ENCODE measurements at places on chromosomes 3 and 15.
A peak's percentile ranks its signal among the peaks of the same experiment; 100 is the strongest.

GRCh38 chr15:76871930-76872329 lies 33.2 kb downstream of the SCAPER start:
- DNase-seq, result no peak

GRCh38 chr3:131608741-131609140 lies 106.0 kb upstream of the MRPL3 start:
- peak; percentile 34 for DNase-seq

- no peak for DNase-seq
Measured at GRCh38 chr3:125965505-125965904, 3.5 kb upstream of the ROPN1B start.

- DNase-seq, result no peak
Measured at GRCh38 chr15:28886431-28887338, 911 bp downstream of the APBA2 start.

DNA sequence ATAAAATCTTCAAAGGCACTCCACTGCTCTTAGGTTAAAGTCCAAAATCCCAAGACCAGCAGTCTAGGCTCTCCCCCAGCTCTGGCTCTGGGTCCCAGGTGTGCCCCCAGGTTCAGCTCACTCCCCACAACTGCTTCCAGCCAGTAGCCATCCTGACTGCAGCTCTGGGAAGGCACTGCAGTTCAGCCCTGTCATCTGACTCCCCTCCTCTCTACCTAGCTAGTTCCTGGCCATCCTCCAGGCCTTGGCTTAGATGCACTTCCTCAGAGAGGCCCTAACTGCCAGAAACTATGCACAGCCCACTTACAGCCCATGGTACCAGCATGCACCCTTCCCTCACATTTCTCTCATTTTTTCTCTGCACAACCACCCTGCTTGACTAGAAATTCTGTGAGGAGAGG lies 25.5 kb downstream of the TBC1D2B start:
- no peak for DNase-seq

GRCh38 chr3:58924578-58924977 lies 125.2 kb downstream of the CFAP20DC start:
- peak; percentile 71 for DNase-seq

DNA sequence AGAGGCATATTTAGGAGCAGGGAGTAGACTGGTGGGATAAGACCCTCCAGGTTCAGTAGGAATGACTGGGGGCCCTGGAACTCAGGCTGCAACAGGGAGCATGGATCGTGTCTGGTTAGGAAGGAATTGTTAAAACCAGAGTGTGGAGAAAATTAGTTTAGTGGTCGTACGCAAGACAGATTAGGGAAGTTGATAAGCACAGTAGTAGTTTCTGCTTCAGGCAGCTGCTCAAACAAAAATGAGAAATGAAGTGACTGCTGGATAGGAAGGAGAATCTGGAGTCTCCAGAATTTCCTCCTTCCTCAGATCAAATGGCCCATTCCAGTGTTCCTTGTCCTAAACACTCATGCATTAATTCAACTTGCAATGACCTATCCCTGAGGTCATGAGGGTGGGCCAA lies 11.2 kb downstream of the MYD88 start:
- DNase-seq, result no peak

DNA sequence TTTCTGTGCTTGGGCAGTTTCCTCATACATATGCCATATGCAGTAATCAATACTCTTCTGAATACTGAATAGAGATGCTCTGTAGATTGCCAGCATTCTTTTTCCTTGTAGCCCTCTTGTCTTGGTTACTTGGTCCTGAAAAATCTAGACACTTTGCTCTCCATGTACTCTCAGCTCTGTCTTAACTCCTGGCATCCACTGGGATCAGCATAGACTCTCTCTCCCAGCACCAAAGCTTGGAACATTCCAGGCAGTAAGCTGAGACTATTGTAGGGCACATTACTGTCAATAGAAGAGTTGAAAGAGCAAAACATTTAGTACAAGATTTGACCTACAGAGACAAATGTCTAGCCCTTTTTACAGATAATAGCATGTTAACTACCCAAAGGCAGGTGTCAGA lies 1100.3 kb downstream of the TBL1XR1 start:
- no peak for DNase-seq

DNA sequence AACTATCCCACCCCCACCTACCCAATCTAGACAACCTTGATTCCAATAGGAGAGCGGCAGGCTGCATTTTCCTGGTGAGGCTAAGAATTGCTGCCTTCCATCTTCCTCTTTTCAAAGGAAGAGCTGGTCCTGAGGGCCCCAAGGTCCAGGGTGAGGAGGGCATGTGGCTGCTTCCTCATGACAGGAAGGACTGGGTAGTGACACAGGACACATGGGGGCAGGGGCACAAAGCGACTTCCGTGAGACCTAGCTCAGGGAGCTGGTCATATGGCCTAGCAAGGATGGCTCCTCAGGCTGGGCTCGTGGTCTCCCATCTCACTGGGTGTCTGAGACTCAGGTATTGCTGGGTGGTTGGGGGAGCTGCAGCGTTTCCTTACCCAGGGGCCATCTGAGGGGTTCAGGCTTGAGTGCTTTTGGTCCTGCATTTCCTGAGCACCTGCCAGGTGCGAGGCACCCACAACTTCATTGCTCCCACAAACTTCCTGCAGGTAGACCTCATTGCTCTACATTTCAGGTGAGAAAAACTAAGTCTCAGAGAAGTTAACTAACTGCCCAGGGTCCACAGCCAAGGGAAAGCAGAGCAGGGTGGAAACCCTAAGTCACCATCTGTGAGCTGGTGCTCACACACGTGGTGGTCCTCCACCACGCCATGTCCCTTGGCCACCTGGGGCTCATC lies 160.0 kb upstream of the TLE3 start:
- no peak for DNase-seq

DNA sequence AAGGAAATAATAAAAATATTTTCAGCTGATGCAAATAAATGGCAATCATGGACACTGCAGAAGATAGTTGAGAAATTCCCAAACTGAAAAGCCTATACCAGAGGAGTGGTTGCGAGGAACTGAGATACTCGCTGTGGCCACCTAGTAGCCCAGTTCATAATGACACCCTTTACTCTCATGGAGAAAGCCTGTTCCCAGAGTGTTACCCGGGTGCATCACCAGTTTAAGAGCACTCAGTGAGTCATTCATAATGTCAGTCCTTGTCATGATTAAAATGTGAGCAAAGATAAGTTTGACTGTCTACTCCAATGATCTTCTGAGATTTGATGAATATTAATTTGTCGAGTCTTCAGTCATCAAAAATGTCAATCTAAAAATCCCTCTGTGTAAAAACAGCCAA lies 138.4 kb upstream of the LRRC3B start:
- DNase-seq, result no peak

DNA sequence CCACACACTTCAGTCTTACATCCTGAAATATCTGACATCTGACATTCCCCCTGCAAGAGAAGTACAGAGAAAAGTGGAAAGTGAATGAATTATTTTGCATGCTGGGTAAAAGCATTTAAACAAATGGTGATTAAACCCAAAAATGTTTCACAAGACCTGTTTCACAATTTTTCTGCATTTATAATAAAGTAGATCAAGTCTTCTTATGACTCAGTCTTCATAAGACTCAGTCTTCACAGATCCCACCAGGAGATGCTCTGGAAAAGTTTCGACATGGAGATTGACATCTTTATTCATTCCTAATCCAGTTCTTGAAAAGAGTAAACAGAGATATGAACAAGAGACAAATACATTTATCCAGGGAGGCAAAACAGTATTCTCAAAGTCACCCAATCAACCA lies 13.2 kb upstream of the EDC3 start:
- DNase-seq, result peak; percentile 15

GRCh38 chr15:88284318-88284998 lies 27.9 kb upstream of the NTRK3 start:
- no peak for DNase-seq

GRCh38 chr3:161796780-161797179 lies 300.2 kb downstream of the OTOL1 start:
- no peak for DNase-seq

DNA sequence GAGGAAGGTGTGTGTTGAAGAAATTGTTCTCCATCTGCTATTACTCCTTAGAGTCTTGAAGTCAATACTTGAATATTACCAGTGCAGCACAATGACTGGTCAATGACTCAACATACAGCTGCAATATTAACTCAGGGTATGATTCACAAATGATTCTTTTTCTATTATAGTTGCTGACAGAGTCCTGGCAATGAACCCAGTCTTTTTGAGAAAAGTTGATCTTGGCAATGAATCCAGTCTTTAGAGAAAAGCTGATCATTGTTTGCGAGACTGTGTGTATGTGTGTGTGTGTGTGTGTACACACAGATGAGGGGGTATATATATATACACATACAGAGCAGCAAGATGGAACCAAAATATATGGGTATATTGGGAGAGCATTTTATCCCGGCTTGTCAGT lies 315.1 kb downstream of the ZNF385D start:
- peak; percentile 94 for DNase-seq

DNA sequence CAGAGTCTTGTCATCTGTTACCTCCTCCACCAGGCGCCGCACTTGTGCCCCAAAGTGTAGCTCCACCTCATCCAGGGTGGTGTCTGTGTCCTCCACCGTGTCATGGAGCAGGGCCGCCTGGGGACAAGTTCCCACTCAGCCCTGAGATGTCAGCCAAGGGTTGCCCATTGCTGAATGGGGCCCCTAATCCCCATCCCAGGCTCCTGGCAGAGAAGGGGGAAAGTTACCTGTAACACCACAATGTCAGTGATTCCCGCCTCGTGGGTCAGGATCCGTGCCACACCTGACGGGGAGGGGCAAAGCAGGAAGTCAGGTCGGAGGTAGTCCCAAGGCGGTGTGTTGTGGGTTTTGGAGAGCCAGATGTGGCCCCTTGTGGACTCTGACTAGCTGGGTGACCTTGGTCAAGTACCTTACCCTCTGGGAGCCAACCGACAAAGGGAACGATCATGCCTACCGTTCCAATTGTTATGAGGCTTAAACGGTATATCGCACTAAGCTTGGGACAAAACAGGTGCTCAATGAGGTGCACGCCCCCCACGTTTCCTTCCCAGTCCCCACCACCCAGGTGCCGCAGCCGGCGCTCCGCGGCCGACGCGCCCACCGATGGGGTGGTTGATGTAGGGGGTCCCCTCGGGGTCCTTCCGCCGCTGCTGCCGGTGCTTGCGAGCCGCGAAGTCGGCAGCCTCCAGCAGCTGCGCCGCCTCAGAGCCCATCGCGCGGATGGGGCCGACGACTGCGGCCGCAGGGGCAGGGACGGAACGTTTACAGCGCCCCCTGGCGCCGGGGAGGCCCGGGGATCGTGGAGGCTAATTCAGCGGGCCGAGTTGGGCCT lies at the start of gene HDDC3:
Gene HDDC3, minus strand, starts transcription at position 722 of the 832 bp plus-strand sequence. Its CDS starts 9 bp downstream, at position 713.
- peak; percentile 78 for DNase-seq

DNA sequence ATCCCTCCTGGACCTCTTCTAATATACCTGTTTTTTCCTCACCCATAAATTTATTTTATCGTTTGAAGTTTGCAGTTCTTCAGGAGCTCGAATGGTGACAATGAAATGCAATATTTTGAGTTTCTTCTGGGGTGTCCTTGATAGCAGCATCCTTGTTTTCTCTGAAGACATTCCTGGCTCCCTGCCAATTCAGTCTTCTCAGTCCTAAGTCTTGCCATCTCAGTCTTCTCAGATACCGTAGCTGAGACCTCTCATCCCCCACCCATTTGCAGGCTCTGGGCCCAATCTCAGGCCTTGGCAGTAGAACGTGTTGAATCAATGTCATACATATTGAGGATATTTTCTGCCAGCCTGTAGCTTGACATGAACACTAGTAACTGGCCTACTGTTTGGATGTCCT lies 140.9 kb downstream of the NECTIN3 start:
- DNase-seq, result no peak

DNA sequence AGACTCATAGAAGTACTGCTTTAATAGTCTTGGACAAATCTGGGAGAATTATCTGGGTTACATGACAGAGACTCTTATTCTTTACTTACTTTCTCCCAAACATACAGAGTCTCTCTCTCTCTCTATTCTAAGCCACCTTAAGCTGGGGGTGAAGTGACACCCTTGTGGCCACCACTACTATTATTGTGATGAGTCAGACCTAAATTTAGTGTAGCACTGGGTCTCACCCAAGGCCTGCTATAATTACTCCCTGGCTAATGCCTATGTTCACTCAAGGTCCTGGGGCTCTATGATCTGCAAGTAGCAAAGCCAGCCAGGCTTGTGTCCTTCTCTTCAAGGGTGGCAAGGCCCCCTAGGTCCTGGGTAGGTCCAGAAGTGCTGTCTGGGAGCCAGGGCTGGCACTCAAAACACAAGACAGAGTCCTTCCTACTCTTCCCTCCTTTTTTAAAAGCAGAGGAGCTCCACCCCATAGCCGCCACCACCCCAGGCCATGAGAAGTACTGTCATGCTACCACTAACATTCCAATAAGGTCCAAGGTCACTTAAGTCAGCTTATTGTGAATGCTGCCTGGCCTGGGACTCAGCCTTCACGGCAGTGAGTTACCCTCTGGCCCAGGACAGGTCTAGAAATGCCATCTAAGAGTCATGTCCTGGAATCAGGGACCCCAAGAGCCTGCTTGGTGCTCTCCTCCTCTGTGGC lies 183.6 kb downstream of the POLQ start:
- no peak for DNase-seq

GRCh38 chr3:17755836-17756235 lies 13.4 kb upstream of the TBC1D5 start:
- no peak for DNase-seq

DNA sequence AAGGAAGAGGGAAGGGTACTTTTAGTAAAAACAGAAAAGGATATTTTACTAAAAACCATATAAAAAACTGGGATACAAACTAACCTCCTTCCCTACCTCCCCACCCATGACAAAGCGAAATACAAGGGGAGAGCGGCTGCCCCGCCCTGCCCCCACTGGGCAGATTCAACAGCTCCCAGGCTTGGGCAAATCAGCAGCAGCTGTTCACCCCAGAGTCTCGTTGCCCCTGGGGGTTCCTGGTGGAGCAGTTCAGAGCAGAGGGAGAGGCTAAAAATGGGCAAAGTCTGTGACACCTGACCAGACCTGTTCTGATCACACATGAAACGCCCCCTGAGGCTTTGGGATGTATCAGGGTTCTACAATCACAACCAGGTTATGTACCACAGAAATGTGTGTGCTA lies 2.5 kb upstream of the ETFA start:
- DNase-seq, result no peak

DNA sequence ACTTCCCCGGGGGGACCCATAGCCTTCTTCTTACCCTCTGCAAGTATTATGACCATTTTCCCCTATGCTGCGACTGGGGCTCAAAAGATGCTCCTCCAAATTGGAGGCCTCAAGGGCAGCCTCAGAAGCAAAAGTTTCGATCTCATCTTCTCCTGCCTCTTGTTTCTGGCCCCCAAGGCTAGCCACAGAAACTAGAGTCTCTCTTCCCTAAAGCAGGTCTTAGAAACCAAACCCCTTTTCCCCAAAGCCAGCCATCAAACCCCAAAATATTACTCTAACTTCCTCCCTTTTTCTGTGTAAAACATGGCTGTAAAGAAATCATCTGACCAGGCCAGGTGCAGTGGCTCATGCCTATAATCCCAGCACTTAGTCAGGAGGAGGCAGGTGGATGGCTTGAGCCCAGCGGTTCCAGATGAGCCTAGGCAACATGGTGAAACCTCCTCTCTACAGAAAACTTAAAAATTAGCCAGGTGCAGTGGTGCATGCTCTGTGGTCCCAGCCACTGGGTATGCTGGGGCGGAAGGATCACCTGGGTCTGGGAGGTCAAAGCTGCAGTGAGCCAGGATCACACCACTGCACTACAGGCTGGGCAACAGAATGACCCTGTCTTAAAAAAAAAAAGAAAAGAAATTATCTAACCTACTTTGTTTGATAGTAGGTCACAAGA lies 36.7 kb upstream of the MFGE8 start:
- DNase-seq, result no peak

All from AG10803 (cell line).